ENCODE measurements at places on chromosomes 7 and 10.

DNA sequence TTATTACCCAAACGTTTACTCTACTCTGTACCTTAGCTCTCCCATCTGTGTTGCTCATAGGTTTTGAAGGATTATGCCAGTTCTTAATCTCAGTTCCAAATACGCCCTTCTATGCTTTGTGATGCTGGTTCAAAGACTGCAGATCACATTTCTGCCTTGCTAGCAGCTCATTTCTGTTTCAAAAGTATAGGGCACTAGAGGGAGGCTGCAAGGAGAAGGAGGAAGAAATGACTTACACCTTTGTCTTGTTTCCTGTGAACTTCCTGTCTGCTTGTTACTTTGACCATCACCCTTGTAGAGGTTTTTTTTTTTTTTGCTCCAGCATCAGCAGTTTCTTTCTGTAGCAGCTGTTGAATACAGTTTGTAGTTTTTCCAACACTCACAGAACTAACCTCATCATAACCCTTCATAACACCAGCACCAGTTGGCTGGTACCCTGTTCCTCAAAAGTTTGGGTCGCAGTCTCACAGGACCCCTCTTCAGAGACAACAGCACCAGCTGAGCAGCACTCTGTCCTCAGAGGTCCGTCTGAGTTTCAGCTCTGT lies 16.5 kb downstream of the SLK start:
- DNase-seq = no peak

DNA sequence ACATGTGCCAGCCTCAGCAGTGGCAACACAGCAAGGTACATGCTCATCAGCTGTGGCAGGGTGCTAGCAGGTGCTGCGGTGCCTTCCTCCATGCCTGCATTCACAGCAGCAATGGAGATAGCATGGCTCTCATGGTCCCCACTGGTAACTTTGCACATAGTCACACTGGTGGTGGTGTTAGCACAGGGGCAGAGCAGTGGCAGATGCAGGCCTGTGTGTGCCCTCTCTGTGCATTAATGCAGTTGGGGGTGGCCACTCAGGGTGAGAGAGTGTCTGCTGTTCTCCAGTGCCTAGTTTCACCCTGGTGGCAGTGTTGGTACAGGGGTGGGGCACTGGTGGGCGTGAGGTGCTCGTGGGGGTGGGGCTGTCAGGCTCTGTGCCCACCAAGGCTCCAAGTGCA lies 17.7 kb upstream of the PPP1R3A start:
- DNase-seq = no peak

DNA sequence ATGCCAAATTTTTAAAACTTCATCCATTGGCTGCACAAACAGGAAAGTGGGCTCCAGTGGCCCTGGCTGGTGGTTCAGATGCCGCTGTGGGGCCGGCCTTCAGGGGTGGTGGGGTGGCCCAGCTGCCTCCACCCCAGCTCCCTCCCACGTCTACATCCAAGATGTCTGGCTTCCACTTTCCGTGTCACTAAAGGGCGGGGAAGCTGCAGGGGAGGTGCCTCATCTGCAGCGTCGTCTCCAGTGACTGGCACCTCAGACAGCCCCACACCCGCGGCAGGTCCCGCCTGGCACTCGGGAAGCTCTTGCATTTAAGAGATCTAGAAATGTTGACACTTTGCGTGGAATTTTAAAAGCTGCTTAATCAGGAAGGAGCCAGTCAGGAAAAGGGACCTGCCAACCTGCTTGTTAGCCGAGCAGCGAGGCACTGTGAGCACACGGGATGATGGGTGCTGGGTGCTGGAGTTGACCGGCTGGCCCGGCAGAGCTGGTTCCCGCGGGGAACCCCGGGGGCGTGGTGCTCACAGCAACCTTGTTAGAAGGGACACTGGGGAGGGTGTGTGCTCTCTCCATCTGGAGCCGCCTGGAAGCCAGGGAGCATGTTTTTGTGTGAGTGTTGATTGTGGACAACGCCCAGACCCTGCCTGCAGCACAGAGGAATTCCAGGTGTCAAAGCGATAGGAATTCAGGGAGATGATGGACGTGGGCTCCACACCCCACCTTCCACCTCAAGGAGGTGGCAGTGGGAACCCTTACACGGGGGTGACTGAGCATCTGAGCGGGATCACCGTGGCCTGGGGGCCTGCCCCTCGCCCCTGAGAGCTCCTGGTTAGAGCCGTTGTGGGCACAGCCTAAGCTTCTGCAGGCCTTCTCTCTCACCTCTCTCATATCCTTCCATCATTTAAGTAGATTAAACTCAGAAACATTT lies 320.5 kb downstream of the PTPRN2 start:
- no peak for DNase-seq

DNA sequence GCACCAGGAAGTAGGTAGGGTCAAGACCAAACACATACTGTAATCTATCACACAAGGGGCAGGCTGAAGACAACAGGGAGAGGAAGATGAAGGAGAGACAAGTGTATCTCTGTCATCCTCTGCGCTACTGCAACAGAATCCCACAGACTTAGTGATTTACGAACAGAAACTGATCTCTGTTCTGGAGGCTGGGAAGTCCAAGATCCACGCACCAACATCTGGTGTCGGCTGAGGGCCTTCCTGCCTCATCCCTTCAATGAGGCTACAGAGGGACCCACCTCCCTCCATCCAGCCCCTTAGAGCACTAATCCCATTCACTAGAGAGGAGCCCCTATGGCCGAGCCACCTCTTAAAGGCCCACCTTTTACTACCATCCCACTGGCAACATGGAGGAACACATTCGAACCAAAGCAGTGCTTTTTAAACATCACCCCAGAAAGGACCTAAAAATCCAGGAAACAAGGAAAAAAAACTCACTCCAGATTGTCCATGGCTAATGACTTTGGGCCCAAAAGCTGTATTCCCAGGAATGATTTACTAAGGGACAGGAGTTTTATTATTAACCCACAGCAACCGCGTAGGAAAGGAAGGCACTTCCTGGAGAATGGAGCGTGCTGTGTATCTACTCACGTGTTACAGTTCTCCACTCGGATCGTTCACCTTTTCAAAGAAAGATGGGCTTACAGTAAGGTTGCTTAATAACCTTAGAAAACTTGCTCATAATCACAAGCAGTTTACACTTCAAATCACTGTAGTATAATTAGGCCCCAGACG lies 4.2 kb downstream of the BNIP3 start:
- no peak for DNase-seq

GRCh38 chr7:30148951-30149459 lies 14.2 kb downstream of the MTURN start:
- DNase-seq = peak; percentile 57

DNA sequence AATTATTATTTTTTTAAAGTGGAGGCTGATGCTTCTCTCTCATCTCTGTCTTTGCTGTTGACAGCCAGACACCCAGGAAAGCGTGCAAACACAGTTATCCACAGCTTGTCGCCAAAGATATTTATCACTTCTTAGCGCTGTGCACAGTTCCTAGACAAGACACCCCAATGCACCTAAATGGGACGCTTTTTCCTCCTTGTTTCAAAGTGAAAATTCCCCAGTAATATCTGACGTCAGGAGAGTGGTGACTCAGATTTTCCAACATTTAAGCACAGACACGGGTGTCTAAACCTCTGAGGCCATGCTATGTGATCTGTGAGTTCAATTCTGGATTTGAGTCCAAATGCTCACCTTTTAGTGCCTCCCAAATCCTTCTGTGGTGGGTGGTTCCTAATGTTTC lies 151.6 kb downstream of the EMX2 start:
- DNase-seq = no peak

DNA sequence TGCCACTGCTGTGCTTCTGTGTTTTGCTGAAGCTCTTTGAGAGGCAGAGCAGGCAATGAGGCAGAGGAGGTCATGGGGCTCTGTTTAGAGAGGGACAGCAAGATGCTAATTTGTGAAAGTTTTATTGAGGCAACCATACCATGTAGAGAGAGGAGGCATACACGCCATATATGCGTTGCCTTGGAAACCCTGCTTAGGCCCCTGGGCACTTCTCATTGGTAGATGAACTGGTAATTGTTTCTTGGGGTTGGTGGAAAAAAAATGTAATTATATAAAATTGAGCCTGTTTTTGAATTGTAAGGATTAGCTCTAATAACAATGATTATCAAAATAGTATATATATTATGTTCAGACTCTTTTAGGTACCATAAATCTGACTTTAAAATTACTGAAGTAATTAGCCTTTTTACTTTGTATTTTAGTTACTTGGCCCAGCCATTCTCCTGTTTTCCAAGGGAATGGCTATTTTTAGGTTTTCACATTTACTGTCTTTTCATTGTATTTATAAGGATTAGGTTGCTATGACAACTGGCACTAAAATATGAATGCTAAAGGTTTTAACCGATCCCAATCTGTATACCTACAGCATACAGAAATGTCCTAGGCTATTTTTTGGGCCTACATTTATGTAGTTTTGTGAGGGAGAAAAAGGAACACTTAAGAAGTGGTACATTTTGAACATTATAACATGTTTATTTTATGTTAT lies 52.4 kb downstream of the BZW2 start:
- no peak for DNase-seq

- no peak for DNase-seq
Observed at GRCh38 chr7:119392-120163, 72.8 kb upstream of the FAM20C start.

DNA sequence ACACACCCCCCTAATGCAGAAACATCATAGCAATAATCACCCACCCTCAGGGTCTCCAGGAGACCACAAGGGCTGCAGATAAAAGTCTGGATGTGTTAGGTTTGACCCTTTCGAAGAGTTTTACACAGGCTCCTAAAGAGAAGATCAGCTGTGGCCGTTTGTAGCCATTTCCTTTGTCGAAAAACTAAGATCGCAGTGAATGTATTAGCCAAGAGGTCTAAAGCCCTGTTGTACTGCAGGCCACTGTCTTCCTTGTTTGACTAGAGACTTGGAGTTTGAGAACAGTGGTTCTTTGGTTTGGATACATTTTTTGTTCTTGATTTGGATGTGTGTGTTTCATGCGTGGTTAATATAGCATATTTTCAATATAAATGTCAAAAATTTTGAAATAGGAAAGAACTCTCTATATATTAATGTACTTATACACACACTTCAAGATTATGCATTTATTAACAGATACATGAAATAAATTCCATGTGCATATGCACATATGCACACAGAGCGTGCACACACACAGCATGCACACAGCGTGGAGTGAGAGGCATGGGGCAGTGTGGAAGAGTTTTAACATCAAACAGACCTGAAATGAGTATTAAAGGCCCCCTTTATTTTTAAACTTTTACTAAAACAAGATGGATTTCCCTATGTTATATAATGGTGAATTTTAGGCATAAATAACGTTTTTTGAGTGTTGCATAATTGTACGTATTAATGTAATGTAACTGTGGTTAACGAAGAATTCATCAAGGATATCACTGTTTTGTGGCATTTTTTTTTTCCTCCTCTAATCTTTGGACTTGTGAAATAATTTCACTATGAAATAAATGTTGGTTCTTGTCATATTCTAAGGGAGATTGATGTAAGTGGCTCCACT lies 2.2 kb downstream of the IKZF1 start:
- DNase-seq = no peak

GRCh38 chr10:48389272-48389671 lies 82.8 kb downstream of the MAPK8 start:
- DNase-seq = no peak

- no peak for DNase-seq
Observed at GRCh38 chr7:1513657-1514095, 9.5 kb upstream of the INTS1 start.

GRCh38 chr10:90126256-90126595 lies 424.8 kb downstream of the KIF20B start:
- no peak for DNase-seq

DNA sequence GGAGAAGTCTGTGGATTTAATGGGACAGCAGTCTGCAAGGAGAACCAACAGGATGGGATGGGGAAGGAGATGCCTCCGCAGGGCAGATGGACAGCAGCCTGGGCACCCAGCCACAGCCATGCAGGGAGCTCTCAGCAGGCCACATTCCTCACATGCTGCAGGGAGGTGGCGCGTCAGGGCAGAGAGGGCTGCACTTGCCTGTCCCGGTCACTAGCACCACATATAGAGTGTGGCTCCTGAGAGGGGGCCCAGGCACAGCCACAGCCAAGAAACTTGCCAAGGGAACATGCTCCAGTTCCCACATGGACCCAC lies 86.8 kb upstream of the ZMIZ1 start:
- DNase-seq = no peak

DNA sequence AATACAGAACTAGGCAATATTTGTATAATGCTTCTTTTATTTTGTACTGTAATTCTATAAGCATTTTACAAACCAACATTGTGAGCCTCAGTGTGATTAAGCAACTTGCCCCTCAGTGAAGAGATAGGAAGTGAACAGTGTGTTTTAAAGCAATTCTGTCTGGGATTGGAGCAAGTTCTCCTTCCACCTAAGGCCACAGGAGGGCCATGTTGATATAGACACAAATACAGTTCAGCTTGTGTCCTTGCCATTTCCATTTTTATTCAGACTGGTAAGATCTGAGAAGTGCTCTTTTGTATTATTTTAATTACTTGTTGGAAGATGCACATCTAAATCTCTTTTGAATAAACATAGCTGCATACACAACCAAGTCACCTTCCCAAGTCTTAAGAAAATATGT lies 416.3 kb upstream of the COBL start:
- DNase-seq = no peak

- DNase-seq = no peak
Observed at GRCh38 chr10:32713560-32713959, 244.5 kb downstream of the ITGB1 start.

DNA sequence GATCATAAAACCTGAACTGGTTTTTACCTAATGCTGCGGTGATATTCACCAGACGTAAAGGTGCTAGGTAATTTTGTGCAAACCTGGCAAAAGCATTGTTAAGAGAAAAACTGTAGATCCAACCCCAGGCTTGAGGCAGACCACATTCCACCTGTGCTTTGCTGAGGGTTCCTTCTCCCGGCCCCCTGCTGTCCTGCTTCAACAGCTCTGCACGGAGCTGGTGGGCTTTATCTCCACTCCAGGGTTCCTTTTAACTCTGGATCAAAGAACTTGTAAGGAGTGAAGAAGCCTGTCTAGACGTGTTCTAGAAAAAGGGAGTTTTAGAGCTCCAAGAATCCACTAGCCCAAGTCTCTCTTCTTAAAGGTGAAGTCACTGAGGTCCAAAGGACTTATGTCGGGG lies 87.5 kb upstream of the NMT2 start:
- no peak for DNase-seq

- DNase-seq = no peak
Observed at GRCh38 chr10:28566458-28567015, 33.6 kb downstream of the WAC start.

DNA sequence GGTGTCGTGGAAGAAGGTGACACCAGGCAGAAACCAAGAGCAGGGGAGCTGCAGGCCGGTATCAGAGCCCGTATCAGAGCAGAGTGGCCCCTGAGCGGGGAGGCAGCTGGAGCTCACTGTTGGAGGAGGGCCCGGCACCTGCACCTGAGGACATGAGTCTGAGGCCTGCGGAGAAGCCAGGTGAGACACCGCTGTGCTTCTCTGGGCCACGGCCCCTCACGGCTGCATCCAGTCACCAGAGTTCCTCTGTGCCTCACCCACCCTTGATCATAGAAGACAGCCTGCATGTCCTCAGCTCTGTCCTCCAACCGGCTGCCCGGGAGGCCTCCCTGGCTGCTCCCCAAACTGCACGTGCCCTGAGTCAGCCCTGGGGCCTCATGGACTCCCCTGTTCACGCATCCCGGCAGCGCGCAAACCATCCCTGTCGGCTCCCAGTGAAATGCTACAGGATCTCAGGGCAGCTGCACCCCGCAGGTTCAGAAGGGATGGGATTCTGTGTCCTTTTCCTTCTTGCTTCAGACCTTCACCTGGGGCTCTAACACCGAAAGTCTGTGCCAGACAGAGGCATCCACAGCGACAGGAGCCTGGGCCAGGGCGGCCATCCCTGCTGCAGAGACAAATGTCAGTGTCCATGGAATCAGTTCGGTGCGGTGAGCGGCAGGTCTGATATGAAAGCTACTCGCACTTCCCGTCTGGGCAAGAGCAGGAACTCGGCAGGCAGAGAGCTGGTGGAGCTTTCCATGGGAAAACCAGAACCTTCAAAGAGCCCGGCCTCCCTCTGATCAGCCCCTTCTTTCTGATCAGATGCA lies 111.9 kb upstream of the FAM20C start:
- no peak for DNase-seq

Data from NCI-H2029 (cell line).